GM10248 (cell line): ENCODE measurements at places on chromosomes 11 and 22.

DNA sequence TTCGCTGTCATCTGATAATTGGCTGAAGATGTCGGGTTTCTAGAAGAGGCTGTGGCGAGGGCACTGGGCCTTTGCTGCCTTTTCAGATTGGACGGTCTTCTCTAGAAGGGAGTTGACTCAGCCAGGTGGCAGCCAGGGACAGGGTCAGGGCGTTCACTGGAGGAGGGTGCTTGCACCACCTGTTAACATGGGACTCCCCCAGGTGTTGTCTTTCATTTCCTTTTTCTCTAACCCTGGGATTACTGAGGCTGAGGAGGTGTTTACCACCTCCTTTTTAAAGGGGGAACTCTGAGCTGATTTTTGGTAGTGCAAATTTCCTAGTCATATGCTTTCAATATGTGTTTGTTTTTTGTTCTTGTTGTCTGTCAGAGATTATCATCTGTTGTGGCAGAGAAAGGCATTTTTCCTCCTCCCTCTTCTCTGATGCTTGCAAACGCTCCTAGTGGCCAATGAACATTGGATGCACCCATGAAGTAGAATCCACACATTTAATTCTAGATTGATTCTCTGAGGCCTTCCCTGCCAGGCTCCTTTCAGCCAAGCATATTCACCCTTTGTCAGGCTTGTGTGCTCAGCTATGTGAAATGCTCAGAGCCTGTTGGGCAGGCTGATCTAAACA lies 54.1 kb downstream of the LDLRAD3 start:
- peak; percentile 24 for DNase-seq

DNA sequence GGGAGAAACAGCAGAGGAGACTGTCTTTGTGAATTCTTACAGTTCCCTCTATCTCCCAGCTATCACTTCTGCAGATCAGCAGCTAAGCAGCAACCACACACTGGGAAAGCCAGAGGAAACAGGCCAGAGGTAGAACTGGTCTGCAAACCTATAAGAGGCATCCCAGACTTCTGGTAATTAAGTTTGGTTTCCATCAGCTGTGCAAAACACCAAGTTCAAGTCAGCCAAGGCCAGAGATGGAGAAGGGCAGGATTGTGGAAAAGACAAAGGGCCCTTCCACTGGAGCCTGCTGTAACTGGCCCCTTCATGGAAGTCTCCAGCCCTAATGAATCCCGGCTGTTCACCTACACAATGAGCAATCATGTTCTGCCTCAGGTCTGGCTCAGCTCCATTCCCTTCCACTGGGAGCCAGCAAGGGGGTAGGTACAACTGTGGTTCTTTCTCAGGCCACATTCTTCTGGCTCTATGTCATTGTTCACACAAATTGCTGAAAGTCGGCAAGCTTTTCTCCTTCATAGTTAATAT lies 4.6 kb upstream of the PAMR1 start:
- no peak for DNase-seq

GRCh38 chr11:849951-850774 lies 7.5 kb downstream of the TSPAN4 start:
- DNase-seq: no peak

GRCh38 chr22:48057116-48057835 lies 1294.8 kb downstream of the TBC1D22A start:
- DNase-seq: no peak

- no peak for DNase-seq
These were observed 51.0 kb downstream of the SVIP start for GRCh38 chr11:22778642-22779041.

- DNase-seq: no peak
These were observed 29.4 kb upstream of the TTC36 start for GRCh38 chr11:118497831-118498230.

- no peak for DNase-seq
These were observed 207.7 kb downstream of the KCNA4 start for GRCh38 chr11:29809121-29809520.

- no peak for DNase-seq
These were observed 1477.9 kb downstream of the TBC1D22A start for GRCh38 chr22:48240148-48240934.

DNA sequence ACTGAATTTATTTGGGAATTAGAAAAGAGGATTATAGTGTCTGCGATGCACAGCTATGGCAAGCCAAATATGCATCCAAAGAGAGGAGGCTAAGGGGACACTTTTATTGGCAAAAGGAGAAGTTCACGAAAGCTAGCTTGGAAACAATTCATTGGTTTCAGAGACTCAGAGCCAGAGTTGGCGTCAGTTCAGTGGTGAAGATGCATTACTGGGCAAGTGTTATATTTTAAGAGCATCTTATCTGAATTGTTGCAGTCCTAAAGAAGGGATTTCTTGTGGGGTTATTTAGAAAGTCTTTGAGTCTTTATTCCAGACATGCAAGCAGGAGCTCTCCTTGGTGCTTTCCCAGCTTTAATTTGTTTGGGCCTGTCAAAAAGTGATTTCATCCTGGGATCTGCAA lies 15.0 kb downstream of the CLDN5 start:
- no peak for DNase-seq

- no peak for DNase-seq
These were observed 1.5 kb downstream of the SYT12 start for GRCh38 chr11:67024410-67024809.

GRCh38 chr22:45179276-45180049 lies 15.7 kb downstream of the NUP50 start:
- DNase-seq: no peak

GRCh38 chr11:117178210-117179034 lies at the start of gene SIDT2:
Gene SIDT2, plus strand, starts transcription at chr11:117178743. Its CDS starts 521 bp downstream, at chr11:117179264.
- DNase-seq: peak; percentile 92

GRCh38 chr22:40612291-40612751 lies 24.2 kb downstream of the MRTFA start:
- DNase-seq: no peak

DNA sequence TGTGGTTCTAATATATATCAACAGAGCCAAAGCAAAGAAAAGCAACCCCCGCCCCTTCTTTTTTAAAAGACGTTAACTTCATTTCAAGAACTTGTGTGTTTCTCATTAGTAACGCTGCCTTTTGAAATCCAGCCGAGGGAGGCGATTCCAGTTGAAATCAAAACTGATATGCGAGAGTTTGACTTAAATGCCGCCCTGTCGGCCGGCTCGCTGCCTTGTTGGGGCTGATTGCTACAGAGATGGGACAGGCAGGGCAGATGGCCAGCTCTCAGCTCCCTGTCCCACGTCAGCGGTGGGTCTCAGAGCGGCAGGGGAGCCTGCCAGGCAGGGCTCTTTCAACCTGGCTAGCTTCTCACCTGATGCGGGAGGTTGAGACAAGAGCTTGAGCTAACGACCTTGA lies 51.9 kb upstream of the ALX4 start:
- no peak for DNase-seq
